Naive thymus-derived CD4-positive, alpha-beta T cell (primary cell): ENCODE measurements at places on chromosomes 11 and 22. TPM values are rescaled to one million over a fixed set of nuclear protein-coding genes. Genes with fewer than 3 reads are reported as not detected.
A peak's percentile ranks its signal among the peaks of the same experiment; 100 is the strongest.

DNA sequence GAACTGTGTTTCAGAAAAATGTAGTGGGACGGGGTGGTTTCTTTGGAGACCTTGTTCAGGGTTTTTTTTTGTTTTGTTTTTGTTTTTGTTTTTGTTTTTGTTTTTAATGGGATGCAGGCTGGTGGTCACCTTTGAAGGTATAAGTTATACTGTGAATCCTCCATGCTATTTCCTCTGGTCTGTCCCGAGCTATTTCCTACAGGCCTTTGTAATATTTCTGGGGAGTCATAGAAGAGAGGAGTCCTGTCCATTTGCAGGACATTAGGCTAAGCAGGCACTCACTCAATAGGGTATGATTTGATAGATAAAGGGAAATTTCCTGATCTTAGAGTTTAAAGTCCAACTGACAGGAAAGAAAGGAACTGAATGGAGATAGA is 78.0 kb downstream of the TRAF6 start:
- H3K36me3 ChIP-seq = no peaks in the 10 kb centered on the region
- no peak for DNase-seq
- no peak overlapping the region for H3K4me3 ChIP-seq

DNA sequence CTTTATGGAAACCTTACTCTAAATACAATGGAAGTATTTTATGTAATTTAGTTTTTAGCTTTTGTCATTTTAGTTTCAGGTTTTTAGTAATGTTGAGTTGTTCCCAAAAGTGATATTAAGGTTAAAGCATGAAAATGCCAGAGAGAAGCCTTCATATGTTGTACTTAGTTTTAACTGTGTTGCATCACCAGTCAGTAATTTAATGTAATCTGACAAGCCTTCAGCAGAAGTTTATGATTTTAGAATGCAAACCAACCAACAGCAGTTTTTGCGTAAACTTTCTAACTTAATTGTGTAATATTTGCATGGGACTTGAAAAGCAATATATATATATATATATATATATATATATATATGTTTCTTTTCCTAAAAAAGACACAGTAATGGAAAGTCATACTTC is 110.6 kb downstream of the MSANTD4 start:
- no peaks in the 10 kb centered on the region for H3K36me3 ChIP-seq
- DNase-seq = no peak
- H3K27me3 ChIP-seq = no peaks in the 10 kb centered on the region
- H3K27ac ChIP-seq = no peak overlapping the region
- no peak overlapping the region for H3K4me3 ChIP-seq

DNA sequence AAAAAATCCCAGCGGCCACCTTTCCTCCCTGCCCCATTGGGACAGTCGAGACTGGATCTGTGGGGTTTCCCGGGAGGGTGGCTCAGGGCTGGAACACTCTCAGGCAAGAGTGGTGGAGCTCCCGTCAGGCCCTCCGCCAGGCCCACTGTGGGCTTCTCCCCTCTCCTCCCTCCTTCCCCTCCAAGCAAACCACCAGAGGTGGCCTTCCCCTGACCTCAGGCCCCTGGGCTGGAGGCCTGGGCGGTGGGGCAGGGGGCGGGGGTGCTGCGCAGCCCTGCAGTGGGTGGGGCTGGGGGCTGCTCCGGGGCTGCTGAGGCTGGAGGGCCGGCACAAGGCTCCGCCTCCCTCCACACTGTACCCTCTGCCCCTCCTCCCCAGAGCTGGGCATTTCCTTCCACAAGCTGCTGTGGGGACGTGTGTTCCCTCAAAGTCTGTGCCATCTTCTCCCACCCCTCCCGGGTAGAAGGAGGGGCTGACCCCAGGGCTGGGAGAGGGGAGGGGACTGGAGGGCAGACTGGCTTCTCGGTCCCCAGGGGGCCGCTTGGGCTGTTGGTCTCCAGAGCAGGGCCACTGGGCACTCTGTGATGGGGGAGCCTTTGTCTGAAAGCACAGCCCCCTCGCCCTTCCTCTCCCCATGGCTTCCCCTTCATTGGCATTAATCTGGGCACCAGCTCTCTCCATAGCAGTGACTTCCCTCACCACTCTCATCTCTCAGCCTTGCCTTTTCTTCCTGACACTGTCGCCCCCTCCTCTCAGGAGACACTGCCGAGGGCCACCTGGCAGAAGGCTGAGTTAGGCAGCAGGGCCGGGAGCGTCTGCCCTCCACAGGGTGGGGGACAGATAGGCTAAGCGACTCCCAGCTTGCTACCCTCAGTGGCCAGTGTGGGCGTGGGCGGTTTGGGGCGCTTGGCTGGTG is 7.1 kb downstream of the RCOR2 start:
- no peak overlapping the region for H3K27ac ChIP-seq
- peaks cover 11% of the 10 kb centered on the region for H3K36me3 ChIP-seq
- no peak overlapping the region for H3K4me3 ChIP-seq

DNA sequence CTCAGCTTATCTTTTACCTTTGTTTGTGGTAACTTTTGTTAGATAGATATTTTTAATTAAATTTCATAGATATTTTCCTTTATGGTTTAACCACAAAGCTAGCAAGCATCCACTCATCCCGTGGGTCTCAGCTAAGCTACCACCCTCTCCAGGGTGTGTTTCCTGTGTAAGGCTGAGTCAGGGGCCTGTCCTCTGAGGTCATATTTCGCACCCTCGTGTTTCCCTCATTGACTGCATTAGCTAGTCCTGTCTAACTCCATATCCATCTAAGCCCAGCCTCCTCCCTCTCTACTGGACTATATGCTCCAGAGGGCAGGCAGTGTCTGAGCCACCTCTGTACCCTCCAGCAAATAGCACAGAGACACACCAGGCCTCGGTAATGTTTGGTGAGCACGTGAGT is 16.7 kb downstream of the XRRA1 start:
- peaks cover 68% of the 10 kb centered on the region for H3K36me3 ChIP-seq
- no peaks in the 10 kb centered on the region for H3K4me1 ChIP-seq
- H3K4me3 ChIP-seq = no peak overlapping the region
- DNase-seq = no peak
- H3K27ac ChIP-seq = no peak overlapping the region

- no peak overlapping the region for H3K4me3 ChIP-seq
- H3K27me3 ChIP-seq = no peaks in the 10 kb centered on the region
- H3K4me1 ChIP-seq = no peaks in the 10 kb centered on the region
- no peak overlapping the region for H3K27ac ChIP-seq
Measured at GRCh38 chr11:82234256-82234655, 499.4 kb downstream of the FAM181B start.

- no peaks in the 10 kb centered on the region for H3K36me3 ChIP-seq
- H3K4me1 ChIP-seq = no peaks in the 10 kb centered on the region
- DNase-seq = no peak
- no peaks in the 10 kb centered on the region for H3K27me3 ChIP-seq
Measured at GRCh38 chr11:130074736-130075135, 5.0 kb downstream of the APLP2 start.

DNA sequence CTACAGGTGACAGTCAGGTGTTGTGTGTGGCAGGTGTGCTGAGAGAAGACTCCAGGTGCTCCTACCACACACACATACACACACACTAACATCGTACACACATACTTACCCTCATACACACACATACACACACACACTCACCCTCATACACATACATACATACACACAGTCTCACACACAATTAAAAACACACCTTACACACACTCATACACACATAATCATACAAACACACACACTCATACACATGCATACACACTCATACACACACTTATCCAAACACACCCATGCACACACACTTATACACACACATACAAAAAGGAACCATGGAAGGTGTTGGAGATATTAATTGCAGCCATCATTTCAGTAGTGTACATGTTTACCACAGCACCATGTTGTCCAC is 4.6 kb downstream of the KRTAP5-3 start:
- no peaks in the 10 kb centered on the region for H3K36me3 ChIP-seq
- H3K4me3 ChIP-seq = no peak overlapping the region
- H3K27ac ChIP-seq = no peak overlapping the region
- H3K4me1 ChIP-seq = no peaks in the 10 kb centered on the region

- no peaks in the 10 kb centered on the region for H3K27me3 ChIP-seq
- H3K4me3 ChIP-seq = no peak overlapping the region
- no peaks in the 10 kb centered on the region for H3K36me3 ChIP-seq
- no peak overlapping the region for H3K27ac ChIP-seq
- H3K4me1 ChIP-seq = no peaks in the 10 kb centered on the region
Measured at GRCh38 chr11:83438438-83438837, 152.3 kb upstream of the CCDC90B start.

DNA sequence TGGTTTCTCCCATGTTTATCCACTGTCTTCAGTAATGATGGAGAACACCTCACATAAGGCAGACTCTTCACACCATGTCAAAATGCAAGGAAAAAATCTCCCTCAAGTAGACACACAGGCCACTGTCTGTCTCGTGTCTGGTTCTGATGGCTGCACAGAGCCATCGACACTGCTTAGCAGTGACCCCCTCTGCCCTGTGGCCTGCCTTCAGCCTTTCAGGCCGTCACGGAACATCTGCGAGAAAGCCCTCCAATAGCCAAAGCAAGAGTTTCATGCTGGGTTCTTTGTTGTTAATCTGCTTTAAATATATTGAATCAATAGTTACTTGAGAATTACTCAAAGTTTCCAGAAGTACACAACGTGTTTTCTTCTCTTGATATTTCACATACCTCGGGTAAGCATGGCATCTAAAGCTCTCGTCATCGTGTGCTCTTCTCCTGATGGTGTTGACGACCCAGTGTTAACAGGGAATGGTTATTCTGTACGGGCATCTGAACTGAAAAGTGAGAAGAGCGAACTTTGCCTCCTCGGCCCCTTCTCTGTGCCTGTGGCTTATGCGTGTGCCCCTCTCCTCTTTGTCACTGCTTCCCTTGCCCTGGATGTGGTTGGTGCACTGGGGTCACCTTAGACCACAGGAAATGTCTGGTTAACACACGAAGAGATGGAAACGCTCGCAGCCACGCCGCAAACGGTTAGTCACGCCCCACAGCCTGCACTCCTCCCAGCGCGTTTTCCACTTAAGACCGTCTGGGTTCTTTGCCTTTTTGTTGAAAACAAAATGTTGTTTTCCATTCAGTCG is 33.4 kb upstream of the CTTN start:
- H3K4me3 ChIP-seq = peak overlapping the region; percentile 21
- peaks cover 7% of the 10 kb centered on the region for H3K4me1 ChIP-seq
- H3K27ac ChIP-seq = no peak overlapping the region
- DNase-seq = no peak
- H3K27me3 ChIP-seq = no peaks in the 10 kb centered on the region

DNA sequence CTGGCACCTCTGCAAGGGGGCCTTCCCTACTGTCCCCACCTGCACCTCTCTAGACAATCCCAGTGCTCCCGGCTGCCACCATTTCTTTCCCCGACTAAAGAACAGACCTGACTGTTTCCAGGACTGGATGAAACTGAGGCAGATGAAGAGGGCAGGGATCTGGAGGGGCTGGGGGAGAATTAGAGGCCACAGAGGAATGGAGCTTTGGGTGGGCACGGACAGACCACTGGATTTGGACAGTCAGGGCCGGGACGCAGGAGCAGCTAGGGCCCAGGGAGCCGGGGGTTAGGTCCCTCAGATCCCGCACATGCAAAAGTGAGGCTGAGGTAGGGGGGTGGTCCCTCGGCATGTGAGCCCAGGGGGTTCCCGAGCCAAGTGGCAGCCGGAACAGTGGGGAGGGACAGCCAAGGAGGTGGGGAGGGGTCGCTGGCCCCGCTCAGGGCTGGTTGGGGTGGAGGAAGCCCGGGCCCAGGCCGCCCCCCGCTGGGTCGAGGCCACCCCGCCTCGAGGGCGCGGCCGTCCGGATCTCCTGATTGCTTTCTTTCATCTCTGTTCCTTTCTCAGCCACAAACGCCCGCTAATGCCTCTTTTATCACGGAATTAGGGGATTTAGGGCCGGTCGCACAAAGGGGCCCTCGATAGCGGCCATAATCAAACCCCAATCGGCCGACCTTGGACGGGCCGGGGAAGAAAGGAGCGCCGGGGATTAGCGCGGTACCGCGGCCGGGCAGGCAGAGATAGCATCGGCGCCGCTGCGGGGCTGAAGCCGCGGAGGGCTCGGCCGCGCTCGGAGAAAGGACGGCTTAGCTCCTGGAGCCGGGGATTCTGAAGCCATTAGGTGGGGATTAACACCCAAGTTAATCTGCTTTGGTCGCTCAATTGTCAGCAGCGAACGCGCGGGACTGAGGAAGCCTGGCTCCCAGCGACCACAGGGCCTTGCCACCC is 9.3 kb downstream of the SLC25A1 start:
- no peak overlapping the region for H3K27ac ChIP-seq
- peaks cover 5% of the 10 kb centered on the region for H3K27me3 ChIP-seq
- H3K4me3 ChIP-seq = no peak overlapping the region
- peaks cover 11% of the 10 kb centered on the region for H3K36me3 ChIP-seq
- DNase-seq = no peak
- H3K4me1 ChIP-seq = peaks cover 11% of the 10 kb centered on the region

- H3K27ac ChIP-seq = no peak overlapping the region
- DNase-seq = no peak
- no peaks in the 10 kb centered on the region for H3K36me3 ChIP-seq
- no peak overlapping the region for H3K4me3 ChIP-seq
Measured at GRCh38 chr11:86983021-86983488, 27.9 kb upstream of the FZD4 start.

- H3K27ac ChIP-seq = no peak overlapping the region
- H3K4me3 ChIP-seq = no peak overlapping the region
- H3K36me3 ChIP-seq = no peaks in the 10 kb centered on the region
- H3K27me3 ChIP-seq = peaks cover 70% of the 10 kb centered on the region
Measured at GRCh38 chr11:124865902-124866851, 945 bp downstream of the ROBO3 start.

LRRC51 gene
- total RNA-seq = 2.9 TPM

DNA sequence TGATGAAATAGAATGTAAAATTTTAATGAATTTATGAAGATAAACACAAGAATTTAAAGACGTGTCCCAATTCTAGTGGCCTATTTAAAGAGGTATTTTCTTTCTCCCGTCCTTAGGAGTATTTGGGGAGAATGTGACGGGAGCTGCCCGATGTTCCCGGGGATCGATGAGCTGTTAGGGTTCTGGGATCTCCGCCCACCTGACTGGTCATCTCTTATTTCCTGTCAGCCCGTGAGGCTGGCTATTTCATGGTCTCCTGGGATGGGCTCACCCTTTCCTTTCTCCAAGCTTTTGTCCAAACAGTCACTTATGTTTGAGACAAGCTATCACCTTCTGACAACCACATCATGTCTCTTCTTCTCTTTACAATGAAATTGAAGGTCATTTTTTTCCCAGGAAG is 16.9 kb upstream of the CLMP start:
- H3K27ac ChIP-seq = no peak overlapping the region
- no peak overlapping the region for H3K4me3 ChIP-seq
- H3K36me3 ChIP-seq = no peaks in the 10 kb centered on the region
- no peaks in the 10 kb centered on the region for H3K27me3 ChIP-seq
- no peaks in the 10 kb centered on the region for H3K4me1 ChIP-seq
